ENCODE measurements at places on chromosomes 11 and 22.
A peak's percentile ranks its signal among the peaks of the same experiment; 100 is the strongest.

DNA sequence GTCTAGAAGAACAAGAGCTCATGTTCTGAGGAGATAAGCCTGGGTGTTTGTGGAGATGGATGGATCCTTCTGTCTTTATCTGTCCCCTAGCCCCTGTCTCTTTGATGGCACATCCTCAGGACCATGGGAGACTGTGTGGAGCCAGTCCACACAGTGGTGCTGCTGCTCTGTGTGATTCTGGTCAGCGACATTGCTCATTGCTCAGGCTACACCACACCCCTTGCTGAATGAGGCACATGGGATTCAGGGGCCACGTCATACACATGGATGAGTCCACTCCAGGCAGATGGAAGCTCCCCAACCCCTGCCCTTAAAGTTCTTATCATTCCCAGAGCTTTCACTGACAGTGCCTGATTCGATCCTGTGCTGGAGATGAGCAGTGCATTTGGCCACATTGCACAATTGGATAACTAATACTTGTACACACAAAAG is 222.2 kb downstream of the NAV2 start:
- no peak for DNase-seq

DNA sequence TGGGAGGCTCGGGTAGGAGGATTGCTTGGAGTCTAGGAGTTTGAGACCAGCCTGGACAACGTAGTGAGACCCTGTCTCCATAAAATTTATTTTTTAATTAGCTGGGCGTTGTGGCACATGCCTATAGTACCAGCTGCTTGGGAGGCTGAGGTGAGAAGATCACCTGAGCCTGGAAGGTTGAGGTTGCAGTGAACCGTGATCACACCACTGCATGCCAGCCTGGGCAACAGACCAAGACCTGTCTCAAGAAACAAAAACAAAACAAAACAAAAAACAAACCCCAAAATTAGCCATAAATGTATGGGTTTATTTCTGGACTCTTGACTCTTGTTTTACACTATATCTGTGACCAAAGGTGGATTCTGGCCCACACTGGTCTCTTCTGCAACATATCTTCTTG is 41.6 kb downstream of the EIF3F start:
- no peak for DNase-seq

GRCh38 chr11:71499125-71499524 is 27.9 kb upstream of the KRTAP5-7 start:
- no peak for DNase-seq

GRCh38 chr11:28110108-28110820 is 2.1 kb downstream of the METTL15 start:
- peak; percentile 34 for DNase-seq

DNA sequence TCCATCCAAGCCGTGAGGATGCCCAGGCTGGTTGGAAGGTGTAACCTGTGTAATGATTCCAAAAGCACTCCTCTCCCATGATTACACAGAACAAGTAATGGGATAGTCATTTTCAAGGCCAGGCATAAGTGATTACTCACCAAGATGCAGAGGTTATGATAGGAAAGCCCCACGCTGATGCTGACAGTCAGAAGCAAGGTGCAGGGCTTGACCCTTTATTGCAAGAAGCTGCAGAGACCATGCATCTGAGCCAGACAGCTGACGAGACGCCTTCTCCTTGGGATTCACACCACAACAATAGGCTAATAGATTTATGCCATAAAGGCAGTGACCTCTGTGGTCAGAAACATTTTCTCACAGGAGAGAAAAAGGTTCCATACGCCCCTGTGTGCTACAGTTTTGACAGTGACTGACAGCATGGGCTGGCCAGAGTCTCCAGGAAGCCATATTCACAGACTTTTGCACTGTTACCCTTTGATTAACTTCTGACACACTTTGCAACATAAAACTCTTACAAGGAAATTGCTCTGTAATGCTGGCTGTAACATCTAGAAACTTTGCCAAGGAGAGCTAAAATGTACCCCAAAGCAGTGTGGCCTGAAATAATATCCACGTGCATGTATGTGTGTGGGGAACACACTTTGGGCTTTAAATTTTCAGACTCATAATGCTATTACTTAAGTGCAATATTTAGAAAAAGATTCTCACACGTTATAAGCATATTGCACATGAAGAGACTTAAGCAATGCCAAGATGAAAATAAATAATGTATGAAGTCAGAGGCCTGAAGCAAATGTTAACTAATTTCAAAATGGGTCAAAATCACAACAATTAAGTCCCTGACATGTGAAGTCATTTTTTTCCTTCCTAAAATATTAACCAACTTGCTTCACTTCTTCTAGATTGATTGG is 1079.0 kb upstream of the TENM4 start:
- DNase-seq: no peak

Measured in stimulated activated CD8-positive, alpha-beta memory T cell treated with anti-CD3 and anti-CD28 coated beads, Interleukin-12 subunit alpha, Interleukin-12 subunit beta, amount 100 ng/mL, for 4 hours (primary cell).